A549 treated with RU486 at 1 μM for 4 hours (cell line): ENCODE measurements at places on chromosomes 5 and 9. TPM values are rescaled to one million over a fixed set of nuclear protein-coding genes. Genes with fewer than 3 reads are reported as not detected.

ADRA1B gene
- total RNA-seq = 9.1 to 13.9 TPM (median 11.2 TPM) in 5 replicates

ANKRD34B gene
- 0.02 to 0.06 TPM (median 0.05 TPM) in 3 of 5 replicates, not detected in the others for total RNA-seq

HBEGF gene
- total RNA-seq = 5.8 to 7.6 TPM (median 7.1 TPM) in 5 replicates

WNT8A gene
- total RNA-seq = not detected in 5 replicates

CCNJL gene
- 10.8 to 13.7 TPM (median 12.8 TPM) in 5 replicates for total RNA-seq

BHMT2 gene
- 0.15 TPM in 1 of 5 replicates, not detected in the others for total RNA-seq

ARID3C gene
- 0.07 to 0.17 TPM (median 0.13 TPM) in 3 of 5 replicates, not detected in the others for total RNA-seq

ELAVL2 gene
- 0.10 to 0.19 TPM in 2 of 5 replicates, not detected in the others for total RNA-seq

DMRT3 gene
- total RNA-seq = not detected in 5 replicates

SLC6A3 gene
- 0.07 to 0.37 TPM (median 0.14 TPM) in 4 of 5 replicates, not detected in the other for total RNA-seq

DBH gene
- total RNA-seq = not detected in 5 replicates

SNAPC4 gene
- 11.4 to 14.3 TPM (median 13.5 TPM) in 5 replicates for total RNA-seq
